ENCODE measurements at places on chromosomes 6 and 20.

GRCh38 chr20:3407771-3408637 lies 535 bp upstream of the DNAAF9 start:
- peak; percentile 41 for DNase-seq

DNA sequence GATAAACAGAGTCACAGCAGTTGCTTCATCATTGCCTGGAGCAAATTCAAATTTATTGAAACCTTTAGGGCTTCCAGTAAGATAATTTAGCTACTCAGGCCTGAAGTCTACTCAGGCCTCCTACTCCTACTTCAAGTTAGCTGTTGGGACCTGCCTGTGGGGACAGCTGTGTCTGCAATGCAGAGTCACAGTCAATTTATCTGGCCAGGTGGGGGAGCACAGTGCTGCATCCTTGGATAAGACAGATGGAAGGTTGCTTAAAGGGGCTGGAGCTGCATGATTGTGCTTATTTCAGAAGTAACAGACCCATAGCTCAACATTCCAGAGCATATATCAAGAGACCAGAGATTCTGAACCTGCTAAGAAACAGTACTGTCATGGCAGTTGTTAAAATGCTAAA lies 932.1 kb downstream of the QKI start:
- no peak for DNase-seq

GRCh38 chr20:55961376-55962330 lies 43.7 kb downstream of the CBLN4 start:
- no peak for DNase-seq

DNA sequence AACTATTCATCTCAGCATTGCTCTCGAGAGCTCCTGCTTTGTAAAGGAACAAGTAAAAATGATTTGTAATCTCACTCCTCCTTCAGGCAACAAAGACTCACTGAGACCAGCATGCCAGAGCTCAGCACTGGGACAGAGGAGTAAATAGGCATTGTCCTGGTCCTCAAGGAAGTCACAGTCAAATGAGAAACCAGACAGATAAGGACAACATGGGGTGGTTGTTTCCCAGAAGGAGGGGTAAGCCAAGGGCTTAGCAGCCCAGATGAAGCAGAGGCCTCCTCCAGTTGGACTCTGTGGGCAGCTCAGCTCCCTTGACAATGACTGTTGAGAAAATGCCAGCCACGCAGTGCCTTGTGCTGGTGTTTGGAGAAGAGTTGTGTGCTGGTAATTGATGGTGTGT lies 425.7 kb upstream of the CHD6 start:
- no peak for DNase-seq

GRCh38 chr20:50694379-50695134 lies 3.2 kb upstream of the RIPOR3 start:
- DNase-seq, result no peak

DNA sequence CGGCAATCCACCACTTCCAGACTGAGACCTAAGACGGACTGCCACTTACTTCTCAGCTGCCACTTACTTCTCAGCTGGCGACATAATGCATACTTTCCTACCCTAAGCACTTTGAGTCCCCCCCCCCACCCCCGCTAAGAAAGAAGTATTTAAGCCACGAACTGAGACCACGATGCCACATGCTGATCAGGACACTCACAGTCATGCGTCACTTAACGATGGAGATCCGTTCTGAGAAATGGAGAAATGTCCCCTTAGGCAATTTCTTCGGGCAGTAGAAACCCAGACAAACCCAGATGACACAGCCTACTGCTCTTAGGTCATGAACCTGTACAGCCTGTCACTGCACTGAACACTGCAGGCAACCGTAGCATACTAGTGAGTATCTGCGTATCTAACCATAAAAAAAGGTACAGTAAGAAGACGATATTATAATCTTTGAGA lies 690 bp downstream of the IFNGR1 start:
- DNase-seq, result peak; percentile 18

DNA sequence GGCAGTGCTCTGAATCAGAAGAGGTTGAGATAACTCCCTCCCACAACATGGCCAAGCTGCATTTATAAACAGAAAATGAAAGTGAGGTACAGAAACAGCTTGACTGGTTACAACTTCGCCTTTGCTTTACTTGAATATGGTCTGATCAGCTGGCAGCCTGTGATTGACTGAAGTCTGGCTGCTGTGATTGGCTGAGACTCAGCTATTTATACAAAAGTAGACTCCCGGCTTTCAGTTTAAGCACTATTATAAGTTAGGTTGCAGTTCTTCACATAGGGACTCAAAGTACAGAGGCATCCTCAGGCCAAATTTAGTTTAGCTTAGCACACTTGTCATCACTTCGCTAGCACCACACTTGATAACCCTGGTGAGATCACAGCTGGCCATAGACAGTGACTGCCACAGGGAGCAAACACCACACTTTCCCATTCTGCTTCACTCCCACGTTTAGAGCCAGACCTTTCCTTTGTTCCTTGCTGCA lies 362.6 kb downstream of the EPM2A start:
- DNase-seq, result no peak

Measured in activated naive CD4-positive, alpha-beta T cell (primary cell).